ENCODE measurements at places on chromosomes 7 and 10. TPM values are rescaled to one million over a fixed set of nuclear protein-coding genes. Genes with fewer than 3 reads are reported as not detected.
A peak's percentile ranks its signal among the peaks of the same experiment; 100 is the strongest.

- no peak for DNase-seq
Measured at GRCh38 chr10:71623098-71623985, 96.2 kb downstream of the C10orf105 start.

Gene CASTOR2
- total RNA-seq, result 47.8 TPM

DNA sequence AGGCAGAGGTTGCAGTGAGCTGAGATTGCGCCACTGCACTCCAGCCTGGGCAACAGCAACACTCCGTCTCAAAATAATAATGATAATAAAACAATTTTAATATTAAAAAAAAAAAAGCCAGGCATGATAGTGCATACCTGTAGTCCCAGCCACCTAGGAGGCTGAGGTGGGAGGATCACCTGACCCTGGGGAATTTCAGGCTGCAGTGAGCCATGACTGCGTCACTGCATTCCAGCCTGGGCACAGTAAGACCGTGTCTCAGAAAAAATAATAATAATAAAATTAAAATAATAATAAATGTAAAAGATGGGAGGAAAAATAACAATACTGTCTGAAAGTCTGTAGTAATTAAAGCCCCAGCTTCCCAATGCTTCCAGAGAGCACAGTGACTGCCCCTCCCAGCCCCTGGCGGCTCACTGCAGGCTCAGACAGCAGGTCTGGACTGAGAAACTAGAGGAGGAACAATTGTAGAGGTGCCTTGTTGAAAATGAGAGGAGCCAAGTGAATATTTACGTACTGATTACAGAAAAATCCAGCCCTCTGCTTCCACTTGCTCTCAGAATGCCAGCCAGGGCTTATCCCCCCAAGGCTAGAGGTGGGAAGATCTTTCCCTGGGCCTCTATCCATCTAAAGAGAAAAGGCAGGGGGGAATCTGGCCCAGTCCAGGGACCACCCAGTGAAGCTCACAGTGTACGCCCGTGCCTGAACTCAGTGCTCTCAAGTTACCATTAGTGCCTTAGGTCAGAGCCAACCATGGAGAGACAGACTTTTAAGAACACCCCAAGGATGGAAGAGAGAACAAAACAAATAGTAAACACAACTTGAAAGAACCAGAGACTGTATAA lies 112.8 kb downstream of the PARD3 start:
- DNase-seq, result no peak

Gene CAMK1D
- 10.6 TPM for total RNA-seq

- no peak for DNase-seq
Measured at GRCh38 chr10:79112881-79113431, 44.2 kb downstream of the ZMIZ1 start.

DNA sequence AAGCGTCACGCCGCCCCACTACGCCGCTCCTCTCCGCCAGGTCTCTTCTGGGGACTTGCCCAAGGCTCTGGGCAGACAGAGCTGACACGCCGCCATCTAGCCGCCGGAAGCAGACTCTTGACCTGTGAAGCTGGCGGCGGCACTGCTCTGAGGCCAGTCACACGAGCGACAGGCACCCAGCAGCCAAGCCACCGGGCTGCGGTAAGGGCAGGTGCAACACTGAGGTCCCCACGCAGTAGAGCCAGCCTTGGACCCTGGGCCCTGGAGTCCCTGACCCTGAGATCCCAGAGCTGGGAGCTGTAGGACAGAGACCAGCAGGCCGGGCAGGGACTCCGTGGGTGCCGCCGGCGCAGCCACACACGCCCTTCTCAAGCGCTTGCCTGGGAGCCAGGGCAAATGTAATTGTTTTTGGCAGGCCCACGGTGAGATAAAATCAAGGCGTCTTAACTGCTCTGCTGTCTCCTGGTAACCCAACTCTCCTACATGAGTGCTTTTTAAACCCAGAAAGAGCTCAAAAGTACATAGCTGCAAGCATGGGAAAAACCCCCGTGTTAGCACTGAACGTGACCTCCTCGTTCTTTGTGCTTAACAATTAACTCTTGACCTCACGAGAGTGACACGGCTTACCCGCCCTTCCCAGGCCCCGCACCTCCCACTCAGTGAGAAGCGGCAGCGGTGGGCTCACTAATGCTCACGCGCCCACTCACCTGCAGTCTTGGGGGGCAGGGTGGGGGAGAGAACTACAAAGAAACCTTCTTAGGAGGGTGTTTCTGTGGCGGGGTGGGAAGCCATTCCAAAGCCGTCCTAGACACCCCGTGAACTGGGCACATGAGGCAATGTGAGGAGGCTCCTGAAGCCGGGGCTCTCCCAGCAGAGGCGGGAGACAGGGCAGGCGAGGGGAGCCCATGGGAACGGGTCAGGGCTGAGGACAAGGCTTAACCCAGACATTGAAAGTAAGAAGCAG lies 8.5 kb downstream of the GPER1 start:
- DNase-seq, result no peak

- no peak for DNase-seq
Measured at GRCh38 chr10:132786476-132786883, 533 bp upstream of the NKX6-2 start.

GRCh38 chr7:33079096-33079495 lies 16.5 kb upstream of the NT5C3A start:
- no peak for DNase-seq

Gene ACTL6B
- total RNA-seq, result 2.1 TPM

DNA sequence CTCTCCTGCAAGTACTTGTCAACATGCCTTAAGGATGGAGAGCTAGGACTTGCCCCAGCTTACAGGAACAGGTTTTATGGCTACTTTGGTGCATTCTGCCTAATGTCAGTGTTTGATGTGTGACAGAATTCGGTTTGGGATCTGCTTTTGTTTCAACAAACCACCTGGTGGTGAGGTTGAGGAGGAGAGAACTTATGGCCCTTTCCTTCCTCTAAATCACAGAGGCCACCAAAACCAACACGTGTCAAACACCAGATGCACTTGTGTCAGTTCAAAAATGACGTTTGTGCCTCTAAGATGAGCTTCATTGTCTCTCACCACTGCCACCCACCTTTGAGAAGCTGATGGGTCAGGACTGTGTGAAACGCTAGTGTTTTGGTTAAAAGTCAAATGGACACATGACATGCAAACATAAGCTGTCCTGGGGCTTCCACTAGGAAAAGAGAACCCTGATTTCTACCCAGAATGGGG lies 83.9 kb downstream of the OSBPL3 start:
- DNase-seq, result no peak

Gene ENKUR
- total RNA-seq, result not detected

Gene MOGAT3
- total RNA-seq, result 0.82 TPM

DNA sequence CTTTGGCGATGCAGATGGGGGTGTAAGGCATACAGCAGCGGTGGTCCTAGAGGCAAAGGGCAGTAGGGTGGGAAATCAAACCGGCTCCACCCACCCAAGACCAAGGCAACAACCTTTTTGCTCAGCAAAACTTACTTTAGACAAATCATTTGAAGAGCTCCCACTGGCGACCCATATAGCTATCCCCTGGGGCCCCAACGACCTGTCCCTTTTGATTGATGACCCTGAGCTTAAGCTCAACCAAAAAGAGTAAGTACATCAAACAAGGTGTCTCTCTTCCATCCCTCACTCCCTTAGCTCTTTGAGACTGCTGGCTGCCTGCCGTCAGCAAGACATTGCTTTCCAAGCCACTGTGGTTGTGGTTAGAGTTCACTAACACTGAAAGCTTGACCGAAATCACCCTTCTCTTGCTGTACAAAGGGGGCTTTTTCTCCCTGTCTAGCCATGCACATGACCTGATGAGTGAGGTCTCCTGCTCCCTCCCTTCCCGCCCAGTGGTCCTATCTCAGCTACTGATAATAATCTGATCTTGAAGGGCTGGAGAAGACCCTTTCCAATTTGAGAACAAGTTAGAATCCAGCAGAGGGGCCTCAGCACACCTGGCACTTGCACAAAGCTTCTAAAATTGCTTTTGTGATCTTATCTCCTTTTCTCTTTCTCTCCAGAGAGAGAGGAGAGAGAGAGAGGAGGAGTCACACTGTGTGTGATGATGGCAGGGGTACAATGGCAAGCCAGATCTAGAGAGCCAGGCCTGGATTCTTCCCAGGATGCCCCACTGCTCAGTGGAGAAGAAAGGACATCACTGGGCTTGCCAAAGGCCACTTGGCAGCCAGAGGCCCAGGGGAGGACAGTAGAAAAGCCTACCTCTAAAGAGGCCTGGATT lies 42.2 kb downstream of the XPNPEP1 start:
- DNase-seq, result no peak

DNA sequence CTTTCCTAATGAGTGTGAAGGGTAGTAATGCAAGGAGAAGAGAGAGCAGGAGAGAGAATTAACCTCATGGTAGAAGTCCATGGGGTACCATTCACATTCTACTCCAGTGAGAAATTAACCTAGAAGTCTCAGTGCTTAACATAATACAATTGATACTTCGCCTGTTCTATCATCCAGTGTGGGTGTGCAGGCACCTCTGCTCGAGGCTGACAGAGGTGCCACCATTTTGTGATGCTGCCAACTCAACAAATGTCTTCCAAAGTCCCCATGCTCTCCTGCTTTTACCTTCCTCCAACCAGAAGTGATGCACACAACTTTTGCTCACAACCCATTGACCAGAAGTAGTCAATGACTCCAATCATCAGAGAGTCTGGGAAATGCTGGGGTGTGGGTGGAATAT lies 118.3 kb upstream of the LAMB4 start:
- DNase-seq, result no peak

Gene UCN3
- total RNA-seq, result not detected

GRCh38 chr7:41190581-41190980 lies 512.3 kb downstream of the INHBA start:
- no peak for DNase-seq

Gene WNT16
- 0.52 TPM for total RNA-seq

DNA sequence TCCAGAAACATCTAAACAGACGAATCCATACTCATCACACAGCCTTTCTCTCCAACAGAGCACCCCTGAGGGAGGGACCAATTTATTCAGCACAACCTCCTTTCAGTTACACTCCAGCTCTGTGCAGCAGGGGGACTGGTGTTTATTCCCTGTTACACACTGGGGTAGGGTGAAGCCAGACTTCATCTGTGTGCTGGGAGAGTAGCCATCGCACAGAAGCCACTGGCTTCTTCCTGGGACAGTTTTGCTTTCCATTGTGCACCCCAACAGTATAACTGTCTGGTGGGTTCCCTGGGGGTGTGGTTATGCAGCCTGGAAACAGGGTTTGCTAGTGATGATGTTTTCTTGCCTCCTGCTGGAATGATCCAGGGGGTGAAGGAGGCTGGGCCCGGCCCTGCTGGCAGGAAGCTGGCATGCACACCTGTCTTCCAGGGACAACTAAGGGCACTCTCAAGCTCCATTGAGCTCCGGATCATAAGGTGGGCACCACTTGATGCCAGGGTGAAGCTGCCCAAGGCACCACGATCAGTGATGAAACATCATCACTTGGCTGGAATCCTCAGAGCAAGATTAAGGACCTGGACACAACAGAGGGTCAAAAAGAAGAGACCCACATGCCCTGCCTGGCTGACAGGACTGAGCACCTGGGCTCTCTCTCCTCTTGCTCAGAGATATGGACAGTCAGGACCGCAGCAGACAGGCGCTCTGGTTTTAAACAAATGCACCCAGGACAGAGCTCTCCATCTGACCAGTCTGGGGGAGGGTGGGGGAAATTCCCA lies 293.2 kb downstream of the GRID1 start:
- DNase-seq, result peak; percentile 24

- DNase-seq, result no peak
Measured at GRCh38 chr7:25669961-25670841, 441.9 kb upstream of the NPVF start.

GRCh38 chr7:16066805-16067459 lies 354.4 kb downstream of the CRPPA start:
- no peak for DNase-seq

Gene IFIT1B
- not detected for total RNA-seq

DNA sequence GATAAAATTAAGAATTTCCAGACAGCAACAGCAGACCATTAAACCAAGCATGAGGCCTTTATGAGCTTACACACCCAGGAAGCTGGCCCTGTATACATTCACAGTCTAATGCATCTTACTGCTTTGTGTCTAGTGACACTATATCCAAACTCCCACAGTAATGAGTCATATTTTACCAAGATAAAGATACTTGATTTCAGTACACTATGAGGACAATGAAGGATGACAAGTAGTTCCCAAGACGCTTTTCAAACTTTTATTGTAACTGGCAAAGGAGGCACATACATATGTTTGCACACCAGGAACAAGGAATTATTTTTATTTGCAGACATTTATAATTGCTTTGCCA lies 148.0 kb downstream of the TSPAN12 start:
- no peak for DNase-seq

- no peak for DNase-seq
Measured at GRCh38 chr7:139701908-139702307, 75.9 kb downstream of the HIPK2 start.

DNA sequence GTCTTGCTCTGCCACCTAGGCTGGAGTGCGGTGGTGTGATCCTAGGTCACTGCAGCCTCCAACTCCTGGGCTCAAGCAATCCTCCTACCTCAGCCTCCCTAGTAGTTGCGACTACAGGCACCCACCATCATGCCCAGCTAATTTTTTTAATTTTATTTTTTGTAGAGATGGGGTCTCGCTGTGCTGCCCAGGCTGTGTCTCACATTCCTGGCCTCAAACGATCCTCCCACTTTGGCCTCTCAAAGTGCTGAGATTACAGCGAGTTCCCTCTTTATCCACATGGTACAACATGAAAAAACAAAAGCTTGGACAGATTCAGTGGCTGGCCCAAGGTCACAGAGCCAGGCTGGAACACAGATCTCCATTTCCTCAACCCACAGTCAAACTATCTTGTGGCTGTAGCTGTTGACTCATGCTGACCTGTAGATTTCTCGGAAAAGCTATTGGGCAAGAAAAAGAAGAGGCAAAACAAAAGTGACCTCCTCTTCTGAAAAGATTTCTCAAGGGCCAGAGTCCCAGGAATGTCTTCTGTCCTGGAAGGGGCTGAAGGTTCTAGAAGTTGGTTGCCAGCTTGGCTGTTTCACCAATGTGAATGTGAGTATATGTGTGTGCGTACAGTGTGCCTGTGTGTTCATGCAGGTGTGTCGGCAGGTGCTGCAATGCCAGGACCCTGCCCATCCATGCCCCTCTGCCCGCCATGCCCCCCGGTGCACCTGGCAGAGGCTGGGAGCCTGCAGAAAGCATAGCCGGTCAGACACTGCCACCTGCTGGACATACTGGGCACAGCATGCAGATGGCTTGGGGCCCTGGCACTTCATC lies 28.4 kb downstream of the TMEM130 start:
- peak; percentile 96 for DNase-seq

All from H1 (cell line).